Bronchial epithelial cell (primary cell): ENCODE measurements at places on chromosomes 2 and 18. TPM values are rescaled to one million over a fixed set of nuclear protein-coding genes. Genes with fewer than 3 reads are reported as not detected.

SKA1 gene
- total RNA-seq, result 0.26 and 0.51 TPM in 2 replicates

DNA sequence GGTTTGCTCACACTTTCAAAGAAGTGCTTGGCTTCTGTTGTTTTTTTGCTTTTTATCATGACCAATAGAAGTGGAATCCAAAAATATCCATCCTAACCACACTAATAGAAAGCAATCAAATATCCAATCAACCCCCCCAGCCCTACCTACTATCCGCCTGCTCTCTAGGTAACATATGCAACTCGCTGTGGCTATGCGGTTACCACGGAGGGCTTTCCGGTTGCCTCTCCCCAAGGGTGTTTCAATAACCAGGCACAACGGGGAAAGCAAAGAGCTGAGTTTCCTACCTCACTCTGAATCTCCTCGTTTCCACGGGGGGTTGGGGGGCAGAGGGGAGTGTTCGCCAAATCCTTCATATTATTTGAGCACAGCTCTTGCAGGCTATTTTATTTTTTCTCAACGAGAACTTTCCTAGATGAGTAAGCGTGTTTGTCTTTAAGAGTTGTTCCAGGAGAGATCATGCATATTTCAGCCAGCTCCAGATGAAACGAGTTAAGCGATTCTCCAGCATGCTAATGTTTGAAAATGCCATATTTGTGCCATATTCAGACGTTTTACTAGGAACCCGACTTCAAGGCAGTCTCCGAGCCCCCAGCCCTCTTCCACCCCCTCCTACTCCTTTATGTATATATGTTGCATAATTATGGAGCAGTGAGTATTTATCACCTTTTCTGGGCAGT, 30.3 kb downstream of the PAX3 start:
- no peak for DNase-seq

- no peak for DNase-seq
Observed at GRCh38 chr18:77087393-77088141, 45.0 kb downstream of the MBP start.

GRCh38 chr2:128282976-128283810, 35.5 kb downstream of the HS6ST1 start:
- no peak for DNase-seq

DNA sequence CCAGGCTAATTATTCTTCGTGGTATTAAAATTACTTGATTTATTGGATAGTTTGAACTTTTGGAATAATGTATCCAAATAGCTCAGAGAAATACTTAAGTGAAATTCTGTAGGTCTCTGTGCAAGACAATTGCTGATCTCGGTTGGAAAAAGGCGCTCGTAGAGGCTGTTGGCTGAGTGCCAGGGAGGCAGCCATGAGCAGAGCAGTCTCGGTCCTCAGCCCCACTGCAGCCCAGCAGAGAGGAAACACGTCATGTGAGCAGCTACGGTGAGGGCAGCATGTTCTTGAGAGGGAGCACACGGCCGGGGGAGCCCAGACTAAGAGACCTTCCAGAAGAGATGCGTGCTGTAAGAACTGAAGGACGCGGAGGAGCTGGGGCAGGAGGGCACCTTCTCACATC, 42.5 kb downstream of the DCDC2C start:
- DNase-seq, result no peak

DNA sequence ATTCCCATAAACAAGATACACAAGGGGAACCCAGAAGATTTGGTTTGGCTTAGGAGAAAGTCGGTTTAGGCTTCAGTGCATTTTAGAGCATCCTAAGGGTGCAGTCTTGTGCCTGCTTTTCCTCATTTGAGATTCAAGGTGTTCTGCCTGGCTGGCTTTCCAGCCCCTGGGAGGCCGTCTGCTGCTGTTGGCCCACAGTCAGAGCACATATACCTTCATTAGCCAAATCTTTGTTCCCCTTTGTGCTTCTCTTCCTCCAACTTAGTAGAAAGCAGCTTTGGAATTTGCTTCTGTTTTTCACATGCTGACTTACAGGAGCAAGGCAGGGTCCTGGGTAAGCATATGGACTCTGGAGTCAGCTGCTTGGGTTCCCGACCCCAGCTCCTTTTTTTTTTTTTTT, 477.1 kb upstream of the TCF4 start:
- no peak for DNase-seq

- no peak for DNase-seq
Observed at GRCh38 chr18:635171-635570, 22.3 kb upstream of the TYMS start.

GRCh38 chr2:119521433-119522050, 2.7 kb downstream of the SCTR start:
- DNase-seq, result no peak

GKN1 gene
- not detected in 2 replicates for total RNA-seq

- DNase-seq, result no peak
Observed at GRCh38 chr18:55195863-55196262, 236.6 kb upstream of the CCDC68 start.

DNA sequence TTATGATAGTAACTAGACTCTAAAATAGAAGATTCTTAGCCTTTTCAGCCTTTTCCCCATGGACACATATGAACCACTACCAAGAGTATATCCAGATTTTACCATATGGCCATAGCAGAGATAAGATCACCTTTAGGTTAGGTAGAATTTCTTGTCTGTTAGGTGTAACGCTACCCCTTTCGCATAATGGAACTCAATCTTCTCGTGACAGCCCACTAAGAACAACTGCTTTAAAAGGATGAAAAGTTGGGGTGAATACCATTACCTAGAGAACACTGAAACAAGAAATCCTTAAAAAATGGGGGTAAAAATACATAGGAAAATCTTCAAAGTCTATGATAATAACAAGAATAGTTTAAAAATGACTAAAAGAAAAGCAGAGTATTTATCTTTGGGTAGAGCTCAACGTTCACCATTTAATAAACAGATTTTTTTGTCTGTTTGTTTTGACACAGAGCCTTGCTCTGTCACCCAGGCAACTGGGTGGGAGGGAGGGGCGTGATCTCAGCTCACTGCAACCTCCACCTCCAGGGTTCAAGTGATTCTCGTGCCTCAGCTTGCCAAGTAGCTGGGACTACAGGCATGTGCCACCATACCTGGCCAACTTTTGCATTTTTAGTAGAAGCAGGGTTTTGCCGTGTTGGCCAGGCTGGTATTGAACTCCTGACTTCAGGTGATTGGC, 67.2 kb downstream of the VIL1 start:
- peak; percentile 41 for DNase-seq

- DNase-seq, result peak; percentile 95
Observed at GRCh38 chr2:237695201-237695780, 67.9 kb downstream of the LRRFIP1 start.

GAREM2 gene
- under 0.01 and 0.13 TPM in 2 replicates for total RNA-seq

ST8SIA5 gene
- total RNA-seq, result 0.13 TPM in 1 of 2 replicates, not detected in the other

TANK gene
- total RNA-seq, result 43.2 and 68.7 TPM in 2 replicates

DNA sequence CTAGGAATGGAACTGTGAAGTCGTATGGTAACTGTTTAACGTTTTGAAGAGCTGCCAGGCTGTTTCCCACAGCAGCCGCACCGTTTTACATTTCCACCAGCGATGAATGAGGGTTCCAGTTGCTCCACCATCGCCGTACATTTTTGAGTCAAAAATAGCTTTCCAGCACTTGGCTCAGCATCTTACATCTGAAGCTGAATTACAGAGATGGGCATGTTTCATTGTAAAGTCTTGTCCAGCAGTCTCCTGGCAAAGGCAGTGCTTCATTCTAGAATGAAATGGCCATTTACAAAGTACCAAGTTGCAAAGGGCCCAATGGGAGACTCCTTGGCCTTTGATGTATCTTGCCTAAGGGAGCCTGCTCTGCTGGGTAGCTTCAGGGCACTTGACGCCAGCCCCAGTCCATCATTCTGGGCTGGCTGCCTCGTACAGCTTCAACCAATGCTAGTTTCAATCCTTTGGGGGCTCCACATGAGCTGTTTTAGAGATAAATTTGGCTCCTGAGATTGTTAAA, 45.1 kb downstream of the ATIC start:
- DNase-seq, result no peak

DNA sequence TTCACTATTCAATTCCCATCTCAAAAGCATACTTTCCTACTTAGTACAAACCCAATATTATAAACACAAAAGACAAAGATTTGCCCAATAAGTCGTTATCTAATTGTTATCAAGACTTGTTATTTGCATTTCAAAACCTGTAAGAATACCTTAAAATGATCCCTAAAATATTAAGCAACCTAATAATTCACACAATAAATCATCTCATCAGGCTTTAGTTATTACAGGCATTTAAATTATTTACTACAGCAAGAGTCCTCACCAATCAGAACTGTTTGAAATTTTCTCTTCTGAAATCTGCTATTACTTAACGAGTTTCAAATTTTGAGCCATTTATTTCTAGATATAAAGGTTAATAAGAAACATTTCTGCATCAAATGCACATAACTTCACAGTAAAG, 1.6 kb downstream of the CCDC88A start:
- no peak for DNase-seq

CYTIP gene
- not detected in 2 replicates for total RNA-seq

DNA sequence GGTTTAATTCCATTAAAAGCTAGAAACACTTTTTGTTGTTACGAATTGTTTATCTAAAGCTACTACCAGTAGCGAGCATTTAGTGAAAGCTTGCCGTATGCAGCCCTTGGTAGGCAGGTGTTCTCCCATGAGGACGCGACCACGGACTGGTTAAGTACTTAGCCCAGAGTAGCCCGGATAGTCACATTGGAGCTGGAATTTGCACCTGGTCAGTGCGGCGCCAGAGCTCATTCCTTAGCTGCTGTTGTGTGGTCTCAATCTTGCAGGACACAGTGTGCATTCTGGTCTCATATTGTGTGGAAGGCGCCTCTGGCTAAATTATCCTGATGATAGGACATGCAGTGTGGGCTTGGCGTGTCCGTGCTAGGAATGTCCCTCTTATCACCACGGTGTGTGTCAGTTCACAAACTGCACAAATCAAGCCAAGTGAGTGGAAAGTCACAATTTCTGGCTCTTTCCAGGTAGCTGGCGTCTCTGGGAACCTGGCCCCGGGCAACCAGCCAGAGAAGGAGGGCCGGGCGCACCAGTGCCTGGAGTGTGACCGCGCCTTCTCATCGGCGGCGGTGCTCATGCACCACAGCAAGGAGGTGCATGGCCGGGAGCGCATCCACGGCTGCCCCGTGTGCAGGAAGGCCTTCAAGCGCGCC, 133.3 kb downstream of the ZNF236 start:
- no peak for DNase-seq

DNA sequence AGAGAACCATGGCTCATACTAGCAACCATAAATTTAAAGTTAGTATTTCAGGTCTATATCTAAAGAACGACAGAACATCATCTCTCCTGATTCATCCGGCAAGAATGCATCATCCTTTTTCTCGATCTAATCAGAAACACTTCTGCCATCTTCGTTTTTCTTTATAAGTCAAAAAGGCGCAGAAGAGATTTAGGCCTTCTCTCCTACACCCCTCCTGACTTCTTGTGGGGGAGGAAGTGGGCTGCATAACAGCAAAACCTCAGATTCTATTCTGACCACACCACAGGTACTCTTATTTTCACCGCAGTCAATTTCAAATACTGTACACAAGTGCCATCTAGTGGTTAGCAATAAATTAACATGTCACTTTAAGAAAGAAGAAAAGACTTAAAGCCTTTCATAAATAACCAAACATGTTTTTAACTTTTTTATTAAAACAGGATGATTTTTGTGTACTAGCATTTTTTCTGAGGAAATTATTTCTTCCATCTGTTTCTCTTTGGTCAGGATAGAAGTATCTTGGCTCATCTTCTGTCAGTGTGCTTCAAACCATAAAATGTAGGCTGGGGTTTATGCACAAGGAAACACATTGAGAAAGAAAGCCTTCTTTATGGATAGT, 48.4 kb upstream of the PIK3C3 start:
- peak; percentile 63 for DNase-seq

KRTCAP3 gene
- total RNA-seq, result 28.4 and 29.1 TPM in 2 replicates

DNA sequence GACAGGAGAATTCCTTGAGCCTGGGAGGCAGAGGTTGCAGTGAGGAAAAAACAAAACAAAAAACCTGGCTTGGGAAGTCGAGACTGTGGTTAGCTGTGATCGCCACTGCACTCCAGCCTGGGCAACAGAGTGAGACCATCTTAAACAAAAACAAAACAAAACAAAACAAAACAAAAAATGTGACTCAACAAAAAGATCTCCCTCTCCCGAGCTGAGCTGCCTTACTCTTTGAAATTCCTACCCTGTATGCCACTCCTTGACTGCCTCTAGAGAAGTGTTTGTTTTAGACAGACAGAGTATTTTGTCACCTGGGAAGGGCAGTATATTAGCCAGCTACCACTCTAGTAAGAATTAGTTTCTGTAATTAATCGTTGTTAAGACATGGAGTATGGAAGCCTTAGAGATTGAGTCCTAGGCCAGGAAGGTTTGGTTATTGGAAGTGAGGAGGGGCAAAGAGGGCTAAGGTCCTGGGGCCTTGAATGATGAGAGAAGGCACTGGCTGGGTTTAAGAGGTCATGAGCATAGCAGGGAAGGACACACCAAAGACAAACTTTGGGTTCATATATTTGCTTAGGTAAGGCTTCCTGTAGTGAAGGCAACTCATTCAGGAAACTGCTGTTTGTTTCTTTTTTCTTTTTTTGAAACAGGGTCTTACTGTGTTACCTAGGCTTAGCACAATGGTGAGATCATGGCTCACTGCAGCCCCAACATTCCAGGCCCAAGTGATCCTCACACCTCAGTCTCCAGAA, 56.0 kb downstream of the HAUS1 start:
- DNase-seq, result no peak

GRCh38 chr2:154350911-154351310, 347.6 kb upstream of the KCNJ3 start:
- no peak for DNase-seq

C2orf42 gene
- total RNA-seq, result 14.5 and 17.9 TPM in 2 replicates

DNA sequence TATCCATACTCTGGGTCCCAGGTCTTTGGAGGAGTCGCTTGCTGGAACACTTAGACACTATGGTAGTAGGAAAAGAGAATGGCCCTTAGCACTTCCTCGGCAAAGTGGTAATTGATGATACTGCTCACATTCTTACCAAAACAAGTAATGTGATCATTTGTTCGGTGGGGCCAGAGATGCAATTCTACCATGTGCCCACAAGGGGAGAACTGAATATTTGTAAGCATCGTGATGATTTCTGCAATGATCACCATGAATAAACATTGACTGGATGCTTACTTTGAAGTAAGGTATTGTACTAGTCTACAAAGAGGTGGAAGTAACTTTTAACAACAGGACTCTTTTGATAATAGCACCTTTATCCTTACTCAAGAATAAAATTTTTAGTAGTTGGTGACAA, 109.7 kb downstream of the CD8B2 start:
- peak; percentile 17 for DNase-seq

DNA sequence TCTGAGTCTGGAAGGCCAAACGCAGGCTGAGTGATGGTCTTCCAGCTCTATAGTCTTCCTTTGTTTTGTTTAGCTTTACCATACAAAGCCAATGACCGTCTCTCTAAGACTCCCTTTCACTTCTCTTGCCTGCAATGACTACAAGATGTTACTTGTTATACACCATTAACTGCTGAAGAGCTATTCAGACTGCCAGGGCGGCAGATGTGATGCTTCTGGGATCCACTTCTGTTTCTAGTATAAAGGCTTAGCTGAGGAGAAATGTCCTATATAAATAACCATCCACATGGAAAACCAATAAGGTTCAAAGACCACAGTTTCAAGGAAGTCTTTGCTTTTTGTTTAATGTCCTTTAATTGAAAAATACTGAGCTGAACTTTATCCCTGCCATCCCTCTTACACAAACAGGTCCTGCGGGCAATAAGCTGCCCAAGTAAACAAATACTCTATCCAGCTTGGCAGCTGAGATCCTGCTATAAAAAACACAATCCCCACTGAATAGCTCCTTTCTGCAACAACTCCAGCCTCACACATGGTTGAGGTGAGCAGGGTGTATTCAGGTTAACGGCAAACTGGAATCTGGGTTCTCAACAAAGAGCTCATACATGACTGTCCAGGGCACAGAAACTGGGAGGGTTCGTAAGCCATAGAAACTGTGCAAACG, 124.6 kb downstream of the VIT start:
- DNase-seq, result no peak

FANCL gene
- 10.8 and 14.6 TPM in 2 replicates for total RNA-seq

AP1S3 gene
- total RNA-seq, result 59.5 and 70.4 TPM in 2 replicates

GRCh38 chr2:127105656-127106456, 1.1 kb downstream of the BIN1 start:
- DNase-seq, result no peak
